Psoas muscle (tissue), 8 donors: ENCODE measurements at places on chromosomes 11 and 22. TPM values are rescaled to one million over a fixed set of nuclear protein-coding genes. Genes with fewer than 3 reads are reported as not detected.

- DNase-seq = no peak
Measured at GRCh38 chr11:39205236-39205995, 2254.0 kb downstream of the LRRC4C start.

DNA sequence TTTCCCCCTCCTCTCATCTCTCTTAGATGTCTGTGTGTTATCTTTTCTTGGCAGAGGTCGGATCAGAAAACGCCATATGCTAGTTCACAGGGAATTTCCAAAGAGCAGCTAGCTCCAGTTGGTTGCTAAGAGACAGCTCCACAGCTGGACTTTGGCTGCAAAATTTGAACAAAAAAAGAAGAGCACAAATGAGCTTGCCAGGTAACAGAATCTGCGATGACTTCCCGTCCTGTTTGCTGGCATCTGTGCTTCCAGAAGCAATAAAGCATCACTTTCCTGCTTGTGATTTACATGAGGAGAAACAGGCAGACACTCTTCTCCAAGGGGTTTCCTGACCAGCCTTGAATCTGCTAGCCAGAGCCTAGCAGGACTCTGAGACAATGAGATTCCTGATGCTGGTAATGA lies 596.0 kb upstream of the B3GAT1 start:
- DNase-seq = no peak

DNA sequence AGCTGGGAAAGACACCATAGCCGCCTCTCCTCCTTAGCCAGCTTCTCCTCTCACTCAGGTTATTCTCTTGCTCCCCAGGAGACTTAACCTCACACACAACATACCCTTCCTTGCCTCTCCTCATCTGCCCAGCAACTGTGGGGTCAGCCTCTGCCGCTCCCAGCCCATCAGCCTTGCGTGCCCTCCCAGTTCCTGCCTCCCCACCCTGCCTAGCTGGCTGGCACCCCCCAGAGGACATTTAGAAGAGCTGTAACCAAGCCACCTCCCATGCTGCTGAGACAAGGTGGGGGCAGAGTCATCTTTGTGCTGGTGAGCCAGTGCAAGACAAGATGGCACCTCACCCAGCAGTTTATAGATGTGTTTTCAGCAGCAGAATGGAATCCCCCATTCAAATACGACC lies 38.2 kb downstream of the TOM1 start:
- DNase-seq = no peak

Gene TBX10
- total RNA-seq = not detected

Gene MFRP
- total RNA-seq = not detected

Gene ENTHD1
- not detected for total RNA-seq

Gene GTPBP1
- 41.3 TPM for total RNA-seq

Gene YWHAH
- 47.8 TPM for total RNA-seq
